Mammary epithelial cell (primary cell): ENCODE measurements at places on chromosomes 1 and 21. TPM values are rescaled to one million over a fixed set of nuclear protein-coding genes. Genes with fewer than 3 reads are reported as not detected.

GSTM3 gene
- 17.5 and 18.9 TPM in 2 replicates for total RNA-seq

DNA sequence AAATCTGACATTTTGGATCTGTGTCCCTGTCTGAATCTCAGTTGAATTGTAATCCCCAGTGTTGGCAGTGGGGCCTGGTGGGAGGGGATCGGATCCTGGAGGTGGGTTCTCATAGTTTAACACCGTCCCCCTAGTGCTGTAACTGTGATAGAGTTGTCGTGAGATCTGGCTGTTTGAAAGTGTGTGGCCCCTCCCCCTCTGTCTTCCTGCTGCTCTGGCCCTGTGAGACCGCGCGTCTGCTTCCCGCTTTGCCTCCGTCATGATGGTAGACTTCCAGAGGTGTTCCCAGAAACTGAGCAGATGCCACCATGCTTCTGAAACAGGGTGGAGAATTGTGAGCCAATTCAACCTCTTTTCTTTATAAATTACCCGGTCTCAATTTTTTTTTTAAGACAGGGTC is 25.0 kb downstream of the AGPAT3 start:
- DNase-seq: no peak

GRCh38 chr1:81115422-81115821 is 685.3 kb upstream of the ADGRL2 start:
- no peak for DNase-seq

ATP6V1G3 gene
- total RNA-seq: not detected in 2 replicates

- DNase-seq: peak; percentile 93
Observed at GRCh38 chr1:202952818-202953217, 5.3 kb downstream of the ADIPOR1 start.

DNA sequence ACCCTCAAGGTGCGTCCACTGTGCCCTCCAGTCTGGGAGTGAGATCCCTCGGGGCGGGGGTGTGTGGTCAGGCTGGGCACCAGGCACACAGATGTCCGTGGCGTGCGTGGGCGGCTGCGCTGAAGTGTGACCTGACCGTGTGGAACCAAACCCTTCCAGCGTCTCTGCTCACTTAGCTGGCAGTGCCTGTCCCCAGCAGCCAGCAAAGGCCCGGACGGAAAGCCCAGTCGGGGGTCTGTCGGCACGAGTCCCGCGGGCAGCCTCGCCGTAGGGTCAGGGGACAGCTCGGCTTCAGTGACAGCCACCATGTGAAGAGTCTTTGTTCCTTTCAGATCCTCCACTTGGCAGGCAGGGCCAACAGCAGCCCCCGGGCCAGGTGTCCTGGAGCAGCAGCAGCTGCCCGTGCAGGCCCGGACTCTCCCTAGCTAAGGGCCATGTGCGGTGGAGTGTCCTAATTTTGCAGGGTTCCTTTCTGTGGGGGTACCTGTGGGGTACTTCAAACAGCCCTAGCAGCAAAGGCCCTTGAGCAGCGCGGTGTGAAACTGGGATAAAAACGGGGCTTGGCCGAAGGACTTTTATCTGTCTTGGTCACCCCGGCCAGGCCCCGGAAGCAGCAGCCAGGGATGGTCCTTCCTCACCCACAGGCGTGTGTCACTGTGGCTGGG is 11.6 kb downstream of the TTLL10 start:
- no peak for DNase-seq

- no peak for DNase-seq
Observed at GRCh38 chr1:198890214-198890930, 251.5 kb downstream of the PTPRC start.

- no peak for DNase-seq
Observed at GRCh38 chr1:78045563-78045925, 222 bp upstream of the GIPC2 start.

DNA sequence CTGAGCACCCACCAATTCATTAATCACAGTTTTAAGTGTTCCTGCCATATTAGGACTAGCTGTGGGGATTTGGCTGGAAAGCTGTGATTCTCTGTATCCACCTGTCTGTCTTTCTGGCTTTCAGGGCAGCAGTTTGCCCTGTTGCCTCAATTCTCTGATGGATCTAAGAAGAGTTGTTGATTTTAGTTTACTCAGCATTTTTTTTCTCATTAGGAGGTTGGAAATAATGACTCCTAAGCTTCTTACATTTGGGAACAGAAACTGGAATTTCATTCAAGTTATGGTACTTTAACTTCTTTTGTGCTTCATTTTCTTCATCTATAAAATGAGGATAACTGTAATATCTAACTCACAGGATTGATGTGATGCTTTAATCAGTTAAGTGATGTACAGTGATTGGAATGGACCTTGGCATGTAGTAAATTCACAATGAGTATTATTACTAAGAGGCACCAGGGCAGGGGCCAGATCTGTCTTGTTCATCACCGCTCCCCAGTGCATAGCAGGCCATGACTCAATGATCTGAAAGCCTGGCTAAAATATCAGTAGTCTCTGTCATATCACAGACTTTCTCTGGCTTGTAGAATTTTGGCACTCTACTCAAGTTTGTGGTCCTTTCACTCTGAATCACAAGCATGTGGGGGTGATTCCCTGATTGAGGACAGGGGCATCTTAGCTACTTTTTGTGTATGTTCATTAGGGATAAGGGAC is 51.4 kb upstream of the GREM2 start:
- no peak for DNase-seq

DNA sequence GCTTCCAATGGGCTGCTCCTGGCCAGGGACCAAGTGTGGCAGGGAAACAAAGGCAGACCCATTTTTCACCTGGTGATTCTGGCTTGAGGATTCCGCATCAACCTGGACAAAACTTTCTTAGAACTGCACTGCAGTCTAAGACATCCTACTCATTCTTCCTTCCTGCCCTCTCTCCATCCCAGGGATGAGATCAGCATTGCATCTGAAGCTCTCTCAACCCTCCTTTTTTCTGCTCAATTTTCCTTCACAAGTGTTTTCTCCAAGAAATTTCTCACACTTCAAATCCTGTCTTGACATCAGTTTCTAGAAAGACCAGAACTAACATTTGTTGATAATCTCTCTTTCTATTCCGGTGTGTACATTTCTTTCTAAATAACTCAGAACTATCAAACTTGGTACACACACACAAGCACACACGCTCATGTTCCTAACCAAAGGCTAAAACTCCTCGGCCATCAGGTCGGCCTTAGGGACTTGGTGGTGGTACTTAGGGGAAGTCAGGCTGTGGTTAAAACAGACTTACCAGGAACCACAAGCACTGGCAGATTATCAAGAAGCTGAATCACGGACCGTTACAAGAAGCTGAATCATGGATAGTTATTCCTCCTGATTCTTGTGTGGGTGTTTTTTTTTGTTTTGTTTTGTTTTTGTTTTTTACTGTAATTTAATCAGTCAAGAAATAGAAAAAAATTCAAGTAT is 21.0 kb upstream of the CXADR start:
- DNase-seq: peak; percentile 93

DNA sequence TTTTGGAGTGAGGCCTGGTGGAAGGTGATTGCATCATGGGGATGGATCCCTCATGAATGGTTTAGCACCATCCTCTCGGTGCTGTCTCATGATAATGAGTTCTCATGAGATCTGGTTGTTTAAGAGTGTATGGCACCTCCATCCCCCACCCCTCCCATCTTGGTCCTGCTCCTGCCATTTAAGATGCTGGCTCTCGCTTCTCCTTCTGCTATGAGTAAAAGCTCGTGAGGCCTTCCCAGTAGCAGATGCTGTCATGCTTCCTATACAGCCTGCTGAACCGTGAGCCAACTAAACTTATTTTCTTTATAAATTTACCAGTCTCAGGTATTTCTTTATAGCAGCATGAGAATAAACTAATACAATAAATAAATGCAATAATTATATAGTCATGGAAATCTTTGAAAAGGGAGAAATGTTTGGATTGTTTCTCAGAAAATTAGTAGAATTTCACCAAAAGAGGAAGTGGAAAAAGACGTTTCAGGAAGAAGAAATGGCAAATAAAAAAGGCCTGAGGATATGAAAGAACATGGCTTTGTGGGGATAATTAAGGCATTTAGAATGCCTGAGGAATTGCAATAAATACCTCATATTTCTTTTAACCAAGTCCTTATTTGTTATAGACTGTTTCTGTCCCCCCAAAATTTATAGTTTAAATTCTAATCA is 451.2 kb upstream of the ADGRL4 start:
- DNase-seq: no peak

LRRC38 gene
- total RNA-seq: not detected

GRCh38 chr1:221774054-221774842 is 32.4 kb upstream of the DUSP10 start:
- DNase-seq: no peak

AGBL4 gene
- total RNA-seq: not detected

GRCh38 chr1:193538003-193538354 is 351.6 kb upstream of the B3GALT2 start:
- no peak for DNase-seq

DNA sequence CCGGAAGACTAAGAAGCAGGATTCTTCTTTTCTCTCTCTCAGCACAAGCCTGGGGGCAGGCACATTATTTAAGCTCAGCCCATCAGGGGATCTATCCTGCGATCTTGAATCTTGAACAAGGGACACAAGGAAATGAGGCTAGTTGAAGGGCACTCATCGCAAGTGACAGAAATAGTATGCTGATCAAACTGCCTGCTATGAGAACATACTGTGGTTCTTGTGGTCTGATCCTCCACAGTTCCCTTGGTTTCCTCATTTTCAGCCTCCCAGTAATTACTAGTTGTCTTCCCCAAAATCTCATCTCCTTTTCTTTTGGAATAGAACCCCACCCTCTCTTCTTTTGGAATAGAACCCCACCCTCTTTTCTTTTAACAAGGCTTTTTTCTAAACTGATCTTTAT is 6.5 kb downstream of the ANKRD45 start:
- DNase-seq: no peak

DNA sequence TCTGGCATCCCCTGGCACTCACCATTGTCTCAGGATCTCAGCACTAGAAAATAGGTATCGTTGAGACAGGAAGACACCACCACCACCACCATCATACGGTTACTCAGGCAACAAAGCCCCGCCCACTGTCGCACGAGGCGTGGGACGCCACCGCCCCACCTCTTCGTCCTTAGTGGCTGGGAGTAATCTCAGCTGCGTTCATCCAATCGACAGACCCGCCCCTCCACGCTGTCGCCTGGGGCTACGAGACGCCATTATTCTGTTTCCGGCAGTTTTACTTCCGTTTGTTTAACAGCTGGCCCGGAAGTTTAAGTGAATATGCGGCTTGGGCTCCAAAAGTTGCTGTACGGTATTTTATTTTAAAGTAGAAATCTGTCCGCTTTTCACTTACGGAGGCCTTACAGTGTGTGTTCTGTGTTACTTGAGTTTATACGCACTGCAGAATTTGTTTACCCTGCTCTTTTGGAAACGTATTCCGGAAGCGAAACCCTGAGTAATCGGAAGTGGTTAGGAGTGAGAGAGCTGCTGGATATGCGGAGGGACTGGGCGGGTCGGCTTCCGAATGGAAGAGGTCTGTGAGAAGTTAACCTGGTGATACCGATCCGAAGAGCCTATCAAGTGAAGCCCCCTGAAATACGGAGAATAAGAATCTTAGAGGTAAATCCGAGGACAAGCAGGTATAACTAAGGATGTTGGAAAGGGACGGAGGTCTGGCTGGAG is at the start of the genes BLZF1 and NME7:
TSS of gene BLZF1 (plus strand) at position 510 of the 720 bp plus-strand sequence. CDS start 1,328 bp downstream, outside the sequence.
TSS of gene NME7 (minus strand) at position 112 of the 720 bp plus-strand sequence. CDS start at position 25, 87 bp downstream.
- peak; percentile 98 for DNase-seq

- DNase-seq: no peak
Observed at GRCh38 chr1:198295225-198295624, 138.4 kb downstream of the NEK7 start.

DNA sequence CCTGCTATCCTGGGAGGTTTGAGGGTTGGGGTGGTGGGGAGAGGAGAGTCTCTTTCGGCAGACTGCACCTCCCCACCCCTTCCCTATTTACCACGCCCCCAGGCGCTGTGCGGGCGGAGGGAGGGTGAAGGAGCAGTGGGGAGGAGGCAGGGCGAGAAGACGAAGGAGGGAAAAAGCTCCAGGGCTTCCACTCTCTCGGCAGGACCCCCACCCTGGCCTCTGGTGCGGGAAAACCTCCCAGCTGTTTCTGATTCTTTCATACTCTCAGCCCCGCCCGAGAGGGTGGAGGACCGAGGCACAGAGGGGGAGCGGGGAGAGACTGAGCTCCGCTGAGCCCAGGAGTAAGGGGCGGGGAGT is 866 bp upstream of the WNT2B start:
- no peak for DNase-seq

DNA sequence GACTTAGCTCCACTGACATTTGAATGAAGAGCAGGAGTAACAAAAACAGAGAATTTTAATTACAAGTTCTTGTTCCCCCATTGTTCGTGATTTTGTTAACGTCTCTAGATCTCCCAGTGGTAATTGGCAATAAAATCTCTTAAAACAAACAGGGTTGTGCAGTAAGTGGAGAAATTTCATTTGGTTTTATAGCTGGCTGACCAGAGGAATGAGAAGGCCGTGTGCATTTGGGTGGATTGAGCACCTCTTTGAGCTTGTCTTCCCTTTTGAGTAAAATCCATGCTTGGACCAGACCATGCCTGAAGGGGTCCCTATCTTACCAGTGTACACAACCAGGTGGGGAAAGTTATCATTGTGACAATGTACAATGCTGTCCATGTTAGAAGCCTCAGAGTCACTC is 137.8 kb downstream of the HIVEP3 start:
- no peak for DNase-seq

DEPDC1 gene
- 0.67 TPM for total RNA-seq

- DNase-seq: no peak
Observed at GRCh38 chr1:223803211-223803610, 42.5 kb downstream of the TP53BP2 start.

GRCh38 chr1:202130816-202131522 is 8.3 kb downstream of the GPR37L1 start:
- DNase-seq: no peak

TSPEAR gene
- not detected for total RNA-seq

- no peak for DNase-seq
Observed at GRCh38 chr1:27144049-27144748, 10.7 kb downstream of the SLC9A1 start.

DNA sequence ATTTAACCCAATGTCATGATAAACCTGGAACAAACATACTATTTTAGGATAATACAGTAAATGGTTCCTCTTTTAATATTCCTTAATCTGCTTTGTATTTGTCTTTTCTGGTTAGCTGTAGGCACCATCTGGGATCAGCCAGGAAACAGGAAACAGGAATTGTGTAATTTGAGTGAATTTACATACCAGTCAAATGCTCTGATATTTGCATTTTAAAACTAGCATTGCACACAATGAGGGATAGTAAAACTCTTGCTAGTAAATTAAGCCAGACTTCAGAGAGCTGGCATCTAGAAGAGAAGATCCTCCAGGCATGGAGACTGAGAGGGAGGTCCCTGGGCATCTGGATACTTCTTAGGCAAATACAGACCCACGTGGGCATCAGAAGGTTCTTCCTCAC is 103.5 kb downstream of the HMCN1 start:
- DNase-seq: no peak
